ENCODE measurements at places on chromosomes 3 and 15. TPM values are rescaled to one million over a fixed set of nuclear protein-coding genes. Genes with fewer than 3 reads are reported as not detected.

Gene MESP2
- 0.66 TPM for total RNA-seq

Gene CYP1A2
- not detected for total RNA-seq

Gene BUB1B
- total RNA-seq, result 2.9 TPM

Gene TIGIT
- total RNA-seq, result not detected

All from smooth muscle cell of the pulmonary artery (primary cell).